ENCODE measurements at places on chromosomes 1 and 21.

GRCh38 chr1:97647776-97648175 is 273.1 kb downstream of the DPYD start:
- DNase-seq, result no peak

DNA sequence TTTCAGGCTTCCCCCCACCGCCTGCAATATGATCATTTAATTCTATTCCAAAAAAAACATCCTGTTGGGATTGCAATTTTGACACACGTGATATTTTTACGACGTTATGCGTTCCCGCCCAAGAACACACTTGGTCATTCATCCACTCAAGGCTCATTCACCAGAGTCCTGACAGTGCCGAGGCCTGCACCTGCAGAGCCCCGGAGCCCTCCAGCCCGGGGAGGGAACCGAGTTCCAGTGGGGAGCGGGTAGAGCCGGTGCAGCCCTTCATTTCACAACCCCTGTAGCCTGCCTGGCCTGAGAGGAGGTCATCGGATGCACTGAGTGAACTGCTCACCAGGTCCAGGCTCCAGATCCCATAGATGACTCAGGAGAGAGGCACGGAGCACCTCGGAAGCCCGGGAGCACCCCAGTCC is 156.0 kb upstream of the BACE2 start:
- no peak for DNase-seq

GRCh38 chr1:206538901-206539640 is 31.7 kb downstream of the RASSF5 start:
- DNase-seq, result no peak

DNA sequence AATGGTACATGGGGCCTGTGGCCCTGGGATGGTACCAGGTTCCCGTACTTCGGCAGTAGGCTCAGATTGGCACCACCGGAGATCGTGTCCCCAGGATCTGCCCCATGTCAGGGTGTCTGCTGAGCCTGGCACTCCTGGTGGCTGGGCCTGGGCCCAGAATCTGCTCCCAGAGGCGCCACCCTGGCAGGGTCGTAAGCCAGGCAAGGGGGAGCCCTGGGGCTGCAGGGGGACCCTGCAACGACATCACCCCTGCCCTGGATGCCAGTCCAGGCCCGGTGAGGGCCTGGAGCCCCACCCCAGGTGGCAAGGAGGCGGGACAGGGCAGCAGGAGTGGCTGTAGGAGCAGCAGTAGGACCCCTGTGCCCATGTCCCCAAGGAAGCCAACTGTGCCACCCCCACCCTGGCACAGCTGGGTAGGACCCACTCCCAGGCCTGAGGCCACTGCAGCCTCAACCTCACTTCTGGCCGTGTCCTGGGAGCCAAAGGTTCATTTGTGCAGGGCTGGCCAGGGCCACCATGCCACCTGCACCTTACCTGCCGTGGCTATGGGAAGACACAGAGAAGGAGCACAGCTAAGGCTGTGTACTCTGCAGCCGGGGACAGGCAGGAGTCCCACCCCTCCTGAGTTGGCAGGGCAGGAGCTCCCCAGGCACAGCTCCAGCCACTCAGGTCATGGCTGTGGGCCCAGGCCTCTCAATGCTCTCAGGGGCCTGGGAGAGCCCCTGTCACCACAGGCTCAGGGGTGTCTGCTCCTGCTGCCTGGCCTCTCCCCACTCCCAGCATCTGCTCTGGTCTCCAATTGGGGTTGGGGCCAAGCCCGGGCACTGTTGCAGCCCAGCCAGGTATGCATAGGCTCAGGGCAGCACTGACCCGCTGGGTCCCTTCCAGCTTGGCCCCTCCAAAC is 141.7 kb downstream of the EIF4G3 start:
- DNase-seq, result no peak

DNA sequence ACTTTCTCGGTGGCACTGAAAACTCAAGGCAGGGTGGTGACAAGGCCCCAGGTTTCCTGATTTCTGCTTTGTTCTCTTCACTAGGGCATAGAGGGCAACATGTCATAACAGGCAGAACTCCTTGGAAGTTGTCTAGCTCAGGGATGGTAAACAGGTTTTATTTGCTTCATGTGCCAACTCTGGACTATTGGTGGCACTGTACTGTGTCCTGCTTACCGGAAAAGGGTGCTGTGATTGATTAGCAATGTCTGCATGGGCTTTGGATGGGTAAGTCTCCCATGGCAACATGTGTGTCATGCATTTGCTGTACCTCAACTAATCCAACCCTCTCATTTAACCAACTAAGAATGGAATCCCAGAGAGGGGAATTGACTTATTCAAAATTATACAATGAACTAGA is 70.7 kb upstream of the USP24 start:
- DNase-seq, result no peak

DNA sequence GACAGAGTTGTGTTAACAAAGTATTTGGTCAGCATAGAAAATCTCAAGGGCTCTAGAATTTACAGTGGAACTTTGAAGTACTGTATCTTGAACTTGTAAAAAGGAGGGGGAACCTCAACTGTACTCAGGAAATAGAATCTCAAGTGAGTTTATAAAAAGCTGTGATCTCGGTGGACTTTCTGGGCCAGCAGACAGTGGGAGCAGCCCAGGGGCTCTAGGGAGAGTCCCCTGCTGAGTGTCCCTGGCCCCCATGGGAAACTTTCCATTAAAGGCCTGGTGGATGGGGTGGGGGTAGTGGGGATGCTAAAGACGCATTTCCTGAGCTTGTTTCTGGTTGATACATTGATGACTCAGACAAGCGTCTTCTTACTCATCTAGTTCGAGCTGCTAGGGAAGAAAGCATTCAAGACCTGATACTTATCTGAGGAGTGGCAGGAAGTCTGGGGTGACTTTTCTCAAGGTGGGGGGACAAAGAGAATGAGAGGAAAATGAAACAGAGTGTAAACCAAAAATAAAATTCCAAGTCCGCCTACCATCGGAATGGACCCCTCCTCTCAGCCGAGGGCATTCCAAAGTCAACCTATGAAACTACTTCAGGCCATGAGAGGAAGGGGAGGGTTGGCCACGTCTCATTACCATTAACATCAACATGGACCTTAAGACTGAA is 65.5 kb downstream of the NID1 start:
- no peak for DNase-seq

GRCh38 chr1:81756872-81757271 is 43.9 kb upstream of the ADGRL2 start:
- DNase-seq, result no peak

GRCh38 chr21:25558123-25558522 is 49.2 kb downstream of the MRPL39 start:
- no peak for DNase-seq

GRCh38 chr1:196143602-196144342 is 464.5 kb downstream of the KCNT2 start:
- no peak for DNase-seq

DNA sequence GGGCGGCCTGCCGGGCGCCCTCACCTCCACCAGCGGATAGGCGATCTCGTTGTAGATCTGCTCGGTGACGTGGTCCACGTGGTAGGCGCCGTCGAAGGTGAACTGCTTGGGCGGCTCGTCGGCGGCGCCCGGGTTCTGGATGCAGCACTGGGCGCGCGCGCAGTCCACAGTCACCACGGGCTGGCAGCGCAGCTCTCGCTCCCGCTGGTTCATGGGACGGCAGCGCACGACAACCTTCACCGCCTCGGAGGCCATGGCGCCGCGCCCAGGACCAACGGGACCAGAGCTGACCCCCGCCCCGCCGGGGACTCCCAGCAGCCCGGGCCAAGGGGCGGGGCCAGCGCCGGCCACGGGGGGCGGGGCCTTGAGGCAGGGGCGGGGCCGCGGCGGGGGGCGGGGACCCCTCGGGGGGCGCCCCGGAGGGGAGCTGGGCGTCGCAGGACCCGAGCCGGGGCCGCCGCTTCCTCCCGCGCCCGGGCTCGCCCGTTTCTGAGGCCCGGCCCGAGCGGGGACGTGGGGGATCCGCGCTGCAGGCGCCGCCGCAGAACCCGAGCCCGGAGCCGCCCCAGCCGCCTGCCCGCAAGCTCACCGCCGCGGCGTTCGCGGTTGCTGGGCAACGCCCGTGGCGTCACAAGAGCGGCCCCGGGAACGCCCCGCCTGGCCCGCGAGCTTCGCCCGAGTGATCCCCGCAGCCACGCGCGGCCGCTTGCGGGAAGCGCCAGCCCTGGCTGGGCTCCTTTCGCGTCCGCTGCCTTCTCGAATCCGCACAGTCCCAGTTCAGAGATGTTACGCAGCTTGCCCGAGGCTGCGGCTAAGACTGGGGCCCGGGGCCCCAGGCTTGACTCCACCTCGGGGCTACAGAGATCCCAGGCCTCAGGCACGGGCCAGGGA is at the start of gene KIF17:
Gene KIF17, minus strand, starts transcription at position 556 of the 891 bp plus-strand sequence. Its CDS starts 301 bp downstream, at position 255.
- DNase-seq, result peak; percentile 78

DNA sequence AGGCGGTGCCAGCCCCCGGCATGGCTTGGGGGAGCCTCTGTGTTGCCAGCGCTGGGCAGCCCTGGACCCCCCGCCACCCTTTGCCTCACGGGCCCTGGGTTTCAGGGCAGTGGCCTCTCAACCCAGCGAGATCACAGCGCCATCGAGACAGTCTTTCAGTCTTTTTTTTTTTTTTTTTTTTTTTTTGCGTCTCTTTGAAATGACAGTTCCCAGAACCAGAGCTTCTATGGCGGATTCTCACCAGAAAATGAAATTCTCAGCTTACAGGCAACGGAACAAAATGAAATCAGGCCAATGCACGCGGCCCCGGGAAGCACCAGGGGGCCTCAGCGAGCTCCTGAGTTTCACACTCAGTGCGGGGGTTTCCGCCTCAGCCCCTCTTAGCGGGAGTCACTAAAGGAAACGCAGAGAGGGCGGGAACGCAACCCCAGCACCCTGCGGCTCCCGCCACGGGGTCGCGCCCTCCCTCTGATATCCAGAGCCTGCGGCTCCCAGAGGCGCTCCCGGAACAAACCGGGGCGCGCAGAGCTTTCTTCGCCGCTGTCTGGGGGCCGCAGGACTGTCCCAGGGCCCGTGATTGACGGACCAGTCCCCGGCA is 8.0 kb upstream of the COL6A1 start:
- peak; percentile 96 for DNase-seq

DNA sequence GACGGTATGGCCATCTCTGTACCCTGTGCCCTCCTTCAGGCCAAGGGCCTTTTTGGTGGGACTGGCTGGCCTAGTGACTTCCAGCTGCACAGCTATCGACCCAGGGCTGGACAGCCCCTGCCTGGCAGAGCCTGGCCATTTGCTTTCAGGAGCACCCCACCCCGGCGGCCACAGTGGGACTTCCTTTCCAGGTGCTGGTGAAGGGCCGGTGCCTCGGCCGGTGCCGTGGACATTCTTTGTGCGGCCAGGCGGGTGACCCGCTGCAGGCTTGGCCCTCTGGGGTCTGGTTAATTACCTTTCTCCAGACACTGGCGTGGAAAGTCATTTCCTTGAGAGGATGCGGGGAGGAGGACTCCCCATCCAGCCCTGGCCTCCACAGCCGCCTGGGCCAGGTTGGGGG is 50.1 kb downstream of the PRDM16 start:
- no peak for DNase-seq

GRCh38 chr1:183636334-183636682 is 725 bp upstream of the ARPC5 start:
- DNase-seq, result no peak

GRCh38 chr1:207288315-207288714 is 33.2 kb upstream of the CD55 start:
- no peak for DNase-seq

Data from HuH-7 (cell line).